ENCODE measurements at places on chromosomes 5 and 9.

DNA sequence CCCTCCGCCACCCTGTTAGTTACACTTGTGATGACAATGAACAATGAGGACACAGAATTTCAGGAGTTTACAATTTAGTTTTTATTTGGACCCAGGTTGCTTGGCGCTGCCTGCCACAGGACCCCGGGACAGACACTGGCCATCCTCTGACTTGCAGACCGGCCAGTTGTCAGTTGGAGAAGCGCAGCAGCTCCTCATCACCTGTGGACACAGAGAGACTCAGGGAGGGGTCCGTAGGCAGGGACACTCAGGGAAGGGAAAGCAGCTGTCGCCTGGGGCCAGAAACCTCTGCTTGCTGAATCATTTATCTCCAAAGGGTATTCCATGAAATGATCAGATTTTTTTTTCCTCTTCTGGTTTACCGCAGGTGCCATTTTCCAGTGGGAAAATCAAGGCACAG, 18.0 kb downstream of the AMBP start:
- no peak overlapping the region for H3K4me3 ChIP-seq
- H3K27ac ChIP-seq: peak overlapping the region; percentile 76
- peaks cover 19% of the 10 kb centered on the region for H3K4me1 ChIP-seq
- no peaks in the 10 kb centered on the region for H3K36me3 ChIP-seq

DNA sequence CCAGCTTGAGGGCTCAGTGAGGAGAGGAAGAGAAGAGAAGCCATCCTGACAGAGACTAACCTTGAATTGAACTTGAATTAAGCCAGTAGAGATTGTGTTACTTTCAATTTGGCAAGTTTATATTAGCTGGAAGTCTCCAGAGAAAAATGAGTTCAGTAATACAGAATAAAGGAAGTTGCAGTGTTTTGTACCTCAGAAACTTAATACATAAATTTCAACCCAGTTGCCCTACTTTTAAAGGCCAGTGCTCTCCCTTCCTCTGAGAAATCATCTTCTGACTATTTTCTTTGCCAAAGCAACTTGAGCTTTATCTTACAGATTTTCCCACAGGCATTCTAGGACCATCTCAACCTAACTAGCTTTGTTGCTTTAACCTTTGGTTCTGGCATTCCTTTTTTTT, 231.0 kb upstream of the GAS1 start:
- no peaks in the 10 kb centered on the region for H3K4me1 ChIP-seq
- no peak overlapping the region for H3K4me3 ChIP-seq
- DNase-seq: no peak
- no peaks in the 10 kb centered on the region for H3K27me3 ChIP-seq

DNA sequence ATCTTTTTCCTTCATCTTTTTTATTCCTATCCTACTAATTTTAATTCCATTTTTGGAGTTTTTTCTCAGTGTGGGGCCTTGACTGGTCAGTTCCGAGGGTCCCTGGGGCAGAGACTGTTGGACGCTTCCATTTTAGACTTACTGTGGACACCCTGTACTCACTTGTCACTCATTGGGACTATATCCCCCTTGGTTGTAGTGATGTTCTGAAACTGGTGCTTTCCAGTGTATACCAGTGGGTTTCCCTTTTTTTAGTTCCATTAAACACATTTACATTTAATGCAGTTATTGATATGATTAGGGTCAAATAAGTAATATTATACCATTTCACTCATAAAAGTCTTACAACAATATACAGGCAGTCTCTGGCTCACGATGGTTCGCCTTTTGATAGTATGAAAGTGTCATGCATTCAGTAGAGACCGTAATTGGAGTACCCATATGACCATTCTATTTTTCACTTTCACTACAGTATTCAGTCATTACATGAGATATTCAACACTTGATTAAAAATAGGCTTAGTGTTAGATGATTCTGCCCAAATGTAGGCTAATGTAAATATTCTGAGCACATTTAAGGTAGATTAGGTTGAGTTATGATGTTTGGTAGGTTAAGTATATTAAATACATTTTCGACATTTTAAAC, 46.0 kb downstream of the CNOT6 start:
- H3K36me3 ChIP-seq: peaks cover 14% of the 10 kb centered on the region
- H3K27me3 ChIP-seq: no peaks in the 10 kb centered on the region
- no peaks in the 10 kb centered on the region for H3K4me1 ChIP-seq
- no peak overlapping the region for H3K4me3 ChIP-seq

- no peaks in the 10 kb centered on the region for H3K36me3 ChIP-seq
- H3K4me1 ChIP-seq: no peaks in the 10 kb centered on the region
- no peak overlapping the region for H3K27ac ChIP-seq
Observed at GRCh38 chr9:36056896-36057295, 20.2 kb downstream of the RECK start.

- no peaks in the 10 kb centered on the region for H3K36me3 ChIP-seq
- no peaks in the 10 kb centered on the region for H3K4me1 ChIP-seq
- no peak for DNase-seq
- no peak overlapping the region for H3K4me3 ChIP-seq
- no peak overlapping the region for H3K27ac ChIP-seq
- H3K27me3 ChIP-seq: no peaks in the 10 kb centered on the region
Observed at GRCh38 chr9:16407617-16408016, 462.9 kb downstream of the BNC2 start.

DNA sequence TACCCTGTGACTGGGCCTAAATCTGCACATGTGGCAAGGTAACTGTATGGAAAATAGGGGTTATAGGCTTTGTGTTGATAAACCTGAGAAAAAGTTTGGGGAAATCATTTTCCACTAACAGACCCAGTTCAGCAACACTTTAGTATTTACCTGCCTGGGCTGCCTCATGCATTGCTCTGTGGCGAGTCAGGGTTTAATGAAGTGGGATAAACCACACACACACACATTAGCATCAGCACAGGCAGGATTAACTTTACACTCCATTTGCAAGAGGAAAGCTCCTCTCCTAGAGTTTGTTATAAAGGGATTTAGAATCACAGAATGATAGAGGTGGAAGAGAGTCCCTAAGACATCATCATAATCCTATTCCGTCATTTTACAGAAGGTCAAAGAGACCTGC, 20.0 kb upstream of the ZCCHC7 start:
- DNase-seq: no peak
- no peak overlapping the region for H3K27ac ChIP-seq
- no peaks in the 10 kb centered on the region for H3K36me3 ChIP-seq
- peaks cover 3% of the 10 kb centered on the region for H3K27me3 ChIP-seq
- H3K4me1 ChIP-seq: no peaks in the 10 kb centered on the region

DNA sequence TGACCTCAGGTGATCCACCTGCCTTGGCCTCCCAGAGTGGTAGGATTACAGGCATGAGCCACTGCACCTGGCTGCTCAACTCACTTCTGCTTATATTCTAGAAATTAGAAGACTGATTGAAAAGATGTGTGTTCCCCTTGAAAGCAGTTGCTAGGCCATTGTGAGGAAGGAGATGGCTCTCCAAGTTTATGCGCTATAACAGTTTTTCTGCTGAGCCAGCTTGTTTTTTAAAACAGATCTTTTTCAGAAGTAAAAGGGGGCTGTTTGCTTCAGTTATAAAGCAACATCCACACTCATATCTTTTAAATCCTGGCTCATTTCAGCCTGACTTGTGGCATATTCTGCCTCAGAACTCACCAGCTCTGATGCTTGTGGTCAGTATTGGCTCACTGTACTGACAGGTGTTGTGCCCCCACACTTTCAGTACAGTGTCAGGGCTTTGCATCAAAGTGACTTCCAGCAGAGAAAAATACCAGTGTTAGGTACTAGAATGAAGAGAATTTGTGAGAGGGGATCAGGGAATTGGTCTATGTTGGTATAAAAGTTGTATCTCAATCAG, 49.4 kb downstream of the NUP214 start:
- H3K4me1 ChIP-seq: no peaks in the 10 kb centered on the region
- H3K4me3 ChIP-seq: no peak overlapping the region
- H3K27me3 ChIP-seq: no peaks in the 10 kb centered on the region
- peaks cover 59% of the 10 kb centered on the region for H3K36me3 ChIP-seq
- H3K27ac ChIP-seq: no peak overlapping the region

GRCh38 chr5:165185716-165186115, 1680.3 kb downstream of the MAT2B start:
- H3K27ac ChIP-seq: no peak overlapping the region
- no peak overlapping the region for H3K4me3 ChIP-seq
- H3K36me3 ChIP-seq: no peaks in the 10 kb centered on the region
- H3K27me3 ChIP-seq: no peaks in the 10 kb centered on the region

GRCh38 chr9:134493461-134494272, 147.9 kb upstream of the COL5A1 start:
- DNase-seq: peak; percentile 52
- H3K27ac ChIP-seq: no peak overlapping the region
- no peaks in the 10 kb centered on the region for H3K36me3 ChIP-seq
- H3K4me1 ChIP-seq: no peaks in the 10 kb centered on the region
- H3K27me3 ChIP-seq: no peaks in the 10 kb centered on the region
- H3K4me3 ChIP-seq: no peak overlapping the region

GRCh38 chr5:16313761-16314160, 134.2 kb upstream of the MARCHF11 start:
- no peaks in the 10 kb centered on the region for H3K36me3 ChIP-seq
- no peak for DNase-seq

DNA sequence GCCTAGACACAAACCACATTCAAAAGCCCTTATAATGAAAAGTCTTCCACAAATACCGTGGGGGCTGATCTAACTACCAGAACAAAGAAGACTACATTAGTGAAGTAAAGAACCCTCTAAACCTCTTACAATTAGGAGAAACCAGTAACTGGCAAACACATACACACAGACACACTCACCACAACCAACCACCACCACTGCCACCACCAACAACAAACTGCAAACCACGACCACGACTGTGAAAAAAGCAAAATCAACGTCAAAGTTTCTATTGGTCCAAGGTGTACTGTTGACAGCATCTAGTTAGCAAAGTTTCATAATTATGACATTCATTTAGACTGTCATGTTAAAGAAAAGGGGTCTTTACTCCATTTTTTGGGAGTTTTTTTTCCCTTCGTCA, 2.7 kb downstream of the CDO1 start:
- no peak overlapping the region for H3K27ac ChIP-seq
- no peaks in the 10 kb centered on the region for H3K27me3 ChIP-seq
- no peaks in the 10 kb centered on the region for H3K36me3 ChIP-seq
- DNase-seq: no peak
- H3K4me1 ChIP-seq: peaks cover 19% of the 10 kb centered on the region

DNA sequence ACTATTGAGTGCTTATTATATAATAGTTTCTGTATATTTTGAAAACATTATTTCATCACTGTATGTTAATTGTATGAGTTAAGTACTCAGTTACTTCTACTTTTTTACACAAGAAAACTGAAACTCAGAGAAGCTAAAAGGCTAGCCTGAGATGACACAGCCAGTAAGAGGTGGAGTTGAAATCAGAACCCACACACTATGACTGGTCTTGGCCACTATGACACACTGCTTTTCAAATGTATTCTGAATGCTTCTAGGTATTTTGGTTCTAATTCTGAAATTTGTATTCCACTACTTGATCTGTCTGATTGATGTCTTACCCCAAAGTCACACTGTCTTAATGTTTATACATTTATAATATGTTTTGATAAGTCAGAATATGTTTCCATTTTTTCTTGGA, 181.8 kb downstream of the ZDHHC21 start:
- no peak for DNase-seq
- H3K4me1 ChIP-seq: no peaks in the 10 kb centered on the region
- no peak overlapping the region for H3K27ac ChIP-seq

DNA sequence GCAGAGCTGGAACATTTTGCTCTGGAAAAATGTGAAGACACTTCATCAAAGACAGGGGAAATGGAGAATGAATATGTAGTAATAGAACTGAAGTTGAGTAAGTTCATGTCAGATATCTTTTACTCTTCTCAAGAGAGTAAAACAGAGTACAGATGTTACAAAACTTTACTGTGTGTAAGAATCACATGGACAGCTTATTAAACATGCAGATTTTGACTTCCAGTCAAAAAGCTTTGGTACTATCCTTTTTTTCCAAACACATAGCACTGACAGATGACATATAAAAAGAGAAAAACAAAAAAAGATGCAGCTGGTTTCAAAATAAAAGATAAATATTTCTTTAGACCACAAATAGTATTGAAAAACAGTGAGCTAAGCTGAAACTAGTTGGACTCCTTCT, 115.4 kb downstream of the FBN2 start:
- no peaks in the 10 kb centered on the region for H3K27me3 ChIP-seq
- no peak for DNase-seq
- no peaks in the 10 kb centered on the region for H3K36me3 ChIP-seq
- H3K4me1 ChIP-seq: no peaks in the 10 kb centered on the region
- no peak overlapping the region for H3K27ac ChIP-seq
- no peak overlapping the region for H3K4me3 ChIP-seq

DNA sequence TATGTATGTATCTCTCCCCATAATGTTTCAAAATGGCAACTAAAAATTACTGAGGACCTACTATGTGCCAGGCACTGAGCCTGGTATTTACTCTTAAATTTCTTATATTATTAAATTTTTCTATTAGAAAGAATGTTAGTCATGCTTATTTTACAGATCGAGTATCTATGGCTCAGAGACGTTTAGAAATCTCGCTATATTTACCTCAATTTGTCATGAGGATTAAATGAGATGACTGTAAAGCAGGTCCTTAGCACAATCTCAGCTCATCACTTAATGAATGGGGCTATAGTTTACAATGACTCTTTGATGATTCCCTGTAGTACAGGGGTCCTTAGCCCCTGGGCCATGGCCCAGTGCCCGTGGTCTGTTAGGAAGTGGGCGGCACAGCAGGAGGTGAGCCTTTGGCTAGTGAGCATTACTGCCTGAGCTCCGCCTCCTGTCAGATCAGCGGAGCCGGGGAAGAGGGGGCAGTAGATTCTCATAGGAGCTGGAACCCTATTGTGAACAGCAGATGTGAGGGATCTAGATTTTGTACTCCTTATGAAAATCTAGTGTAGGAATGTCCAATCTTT, 15.5 kb downstream of the ENC1 start:
- H3K4me3 ChIP-seq: no peak overlapping the region
- DNase-seq: no peak
- no peak overlapping the region for H3K27ac ChIP-seq
- no peaks in the 10 kb centered on the region for H3K4me1 ChIP-seq
- no peaks in the 10 kb centered on the region for H3K36me3 ChIP-seq
- H3K27me3 ChIP-seq: peaks cover 6% of the 10 kb centered on the region

GRCh38 chr5:6905883-6906282, 192.7 kb downstream of the TENT4A start:
- peak; percentile 68 for DNase-seq
- H3K27me3 ChIP-seq: no peaks in the 10 kb centered on the region
- H3K27ac ChIP-seq: no peak overlapping the region
- H3K4me1 ChIP-seq: no peaks in the 10 kb centered on the region
- H3K36me3 ChIP-seq: no peaks in the 10 kb centered on the region

DNA sequence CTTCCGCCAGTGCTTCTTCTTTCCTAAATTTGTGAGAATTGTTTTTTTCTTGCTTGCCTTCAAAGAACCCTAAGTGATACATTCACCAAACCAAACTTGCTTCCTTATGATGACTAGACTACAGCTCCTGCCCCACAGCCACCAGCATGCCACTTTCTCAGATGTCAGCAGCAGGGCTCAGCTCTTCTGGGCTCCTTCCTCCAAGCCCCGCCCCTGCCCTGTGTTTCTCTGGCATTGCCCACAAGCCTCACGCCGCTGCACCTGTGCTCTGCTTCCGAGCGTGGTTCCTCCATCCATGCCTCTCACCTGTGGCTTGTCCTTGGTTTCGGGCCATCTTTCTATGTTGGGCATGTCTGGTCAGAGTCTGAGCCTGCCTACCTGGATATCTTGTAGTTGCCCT, 10.6 kb downstream of the UNC5A start:
- no peak for DNase-seq
- no peak overlapping the region for H3K4me3 ChIP-seq
